Nasal cavity respiratory epithelium epithelial cell of viscerocranial mucosa (primary cell): ENCODE measurements at places on chromosomes 5 and 9. TPM values are rescaled to one million over a fixed set of nuclear protein-coding genes. Genes with fewer than 3 reads are reported as not detected.

The EFNA5 gene
- total RNA-seq = 6.8 and 18.7 TPM in 2 replicates

The DNAJC18 gene
- total RNA-seq = 1.4 and 3.8 TPM in 2 replicates

The RNF180 gene
- 2.7 and 6.8 TPM in 2 replicates for total RNA-seq

The NMUR2 gene
- not detected in 2 replicates for total RNA-seq

The FABP6 gene
- total RNA-seq = under 0.01 and 0.64 TPM in 2 replicates

The KIF27 gene
- 5.5 and 9.0 TPM in 2 replicates for total RNA-seq

The SEC61B gene
- 40.2 and 93.6 TPM in 2 replicates for total RNA-seq

The SHISAL2B gene
- total RNA-seq = not detected in 2 replicates

The NSG2 gene
- under 0.01 and 0.21 TPM in 2 replicates for total RNA-seq
